Upper lobe of right lung (tissue), 1 donor: ENCODE measurements at places on chromosomes 16 and 17. TPM values are rescaled to one million over a fixed set of nuclear protein-coding genes. Genes with fewer than 3 reads are reported as not detected.

The TSNAXIP1 gene
- 0.55 TPM for total RNA-seq

The SRL gene
- 0.64 TPM for total RNA-seq

The MT4 gene
- total RNA-seq: not detected

The ABCA6 gene
- total RNA-seq: 36.3 TPM

The RASD1 gene
- total RNA-seq: 39.2 TPM

The TRPV3 gene
- total RNA-seq: 0.26 TPM

The JUP gene
- 109 TPM for total RNA-seq

- no peaks in the 10 kb centered on the region for H3K27me3 ChIP-seq
- H3K36me3 ChIP-seq: no peaks in the 10 kb centered on the region
- H3K27ac ChIP-seq: peak overlapping the region; percentile 82
- H3K4me1 ChIP-seq: peaks cover 7% of the 10 kb centered on the region
- no peak for DNase-seq
These were observed 525 bp downstream of the JPT1 start for GRCh38 chr17:75153780-75154194.

DNA sequence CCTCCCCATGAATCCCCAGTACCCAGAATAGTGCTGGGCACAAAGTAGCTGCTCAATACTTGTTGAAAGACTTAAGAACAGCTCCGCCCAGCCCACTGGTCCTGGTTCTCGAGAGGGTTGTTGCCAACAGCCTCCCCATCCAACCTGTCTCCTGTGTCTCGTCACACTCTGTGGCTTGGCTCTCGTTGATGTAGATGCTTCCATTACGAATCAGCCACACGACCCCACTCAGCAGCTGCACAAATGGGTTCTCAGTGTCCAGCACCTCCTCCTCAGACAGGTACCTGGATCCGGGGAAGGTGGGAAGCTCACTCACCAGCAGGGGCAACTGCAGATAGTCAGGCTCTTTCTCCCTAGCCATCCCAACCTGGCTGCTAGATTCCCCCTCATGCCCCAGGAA is 2.1 kb downstream of the NAGPA start:
- peaks cover 13% of the 10 kb centered on the region for H3K4me1 ChIP-seq
- H3K36me3 ChIP-seq: no peaks in the 10 kb centered on the region
- DNase-seq: no peak
- no peak overlapping the region for H3K4me3 ChIP-seq
- no peaks in the 10 kb centered on the region for H3K27me3 ChIP-seq
- H3K27ac ChIP-seq: no peak overlapping the region

DNA sequence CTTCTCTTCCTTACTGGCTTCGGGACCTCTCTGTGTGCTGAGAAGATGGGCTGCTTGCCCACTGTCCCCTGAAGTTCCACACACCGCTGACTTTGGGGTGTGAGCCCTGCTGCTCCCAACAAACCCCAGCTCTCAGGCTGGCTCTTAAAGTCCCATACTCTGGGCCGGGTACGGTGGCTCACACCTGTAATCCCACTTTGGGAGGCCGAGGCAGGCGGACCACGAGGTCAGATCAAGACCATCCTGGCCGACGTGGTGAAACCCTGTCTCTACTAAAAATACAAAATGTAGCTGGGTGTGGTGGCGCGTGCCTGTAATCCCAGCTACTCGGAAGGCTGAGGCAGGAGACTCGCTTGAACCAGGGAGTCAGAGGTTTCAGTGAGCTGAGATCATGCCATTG is 17.2 kb downstream of the CD7 start:
- H3K4me1 ChIP-seq: peaks cover 35% of the 10 kb centered on the region
- no peaks in the 10 kb centered on the region for H3K27me3 ChIP-seq
- H3K36me3 ChIP-seq: no peaks in the 10 kb centered on the region
- DNase-seq: no peak
- no peak overlapping the region for H3K4me3 ChIP-seq

DNA sequence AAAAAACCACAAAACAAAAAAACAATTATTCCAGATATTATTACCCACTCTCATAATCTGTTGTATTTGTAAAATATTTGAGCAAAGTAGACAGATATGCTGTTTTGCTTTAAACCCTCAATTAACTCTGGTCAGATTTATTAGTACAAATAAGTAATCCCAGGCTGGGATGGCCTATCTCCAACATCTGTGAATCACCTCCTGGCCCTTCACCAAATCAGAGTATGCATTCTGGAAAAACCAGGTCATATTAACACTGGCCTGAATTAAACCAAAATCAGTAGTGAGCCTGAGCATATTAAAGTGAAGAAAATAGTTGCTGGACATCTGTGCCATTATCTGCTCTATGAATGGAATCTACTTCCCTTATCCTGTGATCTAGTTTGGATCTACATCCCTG is 41.0 kb downstream of the STAT3 start:
- H3K27me3 ChIP-seq: no peaks in the 10 kb centered on the region
- H3K36me3 ChIP-seq: peaks cover 56% of the 10 kb centered on the region
- H3K4me3 ChIP-seq: no peak overlapping the region
- H3K4me1 ChIP-seq: peaks cover 36% of the 10 kb centered on the region

- no peaks in the 10 kb centered on the region for H3K27me3 ChIP-seq
- DNase-seq: peak; percentile 46
- H3K27ac ChIP-seq: no peak overlapping the region
These were observed 7.3 kb upstream of the KCTD5 start for GRCh38 chr16:2675021-2675420.

DNA sequence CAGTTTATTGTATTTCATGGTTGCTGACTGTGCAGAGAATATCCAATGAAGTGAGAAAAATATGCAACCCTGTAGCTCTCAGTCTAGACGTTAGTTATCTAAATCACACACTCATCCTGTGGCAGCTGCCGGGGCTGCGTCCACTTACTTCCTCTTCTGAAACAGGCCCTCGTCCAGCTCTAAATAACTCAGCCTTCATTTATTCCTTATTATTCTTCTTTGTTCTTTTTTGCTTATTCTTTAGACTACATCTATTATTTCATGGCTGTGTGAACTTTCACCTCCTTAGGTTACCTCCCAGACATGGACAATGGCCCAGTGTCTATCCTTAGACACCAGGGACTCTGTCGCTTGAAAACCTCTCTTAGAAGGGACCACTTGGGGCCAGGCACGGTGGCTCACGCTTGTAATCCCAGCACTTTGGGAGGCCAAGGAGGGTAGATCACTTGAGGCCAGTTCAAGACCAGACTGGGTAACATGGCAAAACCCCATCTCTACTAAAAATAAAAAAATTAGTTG is 3.4 kb upstream of the THUMPD1 start:
- no peaks in the 10 kb centered on the region for H3K36me3 ChIP-seq
- peaks cover 14% of the 10 kb centered on the region for H3K4me1 ChIP-seq
- no peak overlapping the region for H3K27ac ChIP-seq
- no peaks in the 10 kb centered on the region for H3K27me3 ChIP-seq
- no peak overlapping the region for H3K4me3 ChIP-seq

GRCh38 chr17:49739641-49740271 is 24.2 kb downstream of the FAM117A start:
- peak; percentile 85 for DNase-seq
- H3K4me1 ChIP-seq: peaks cover 46% of the 10 kb centered on the region
- peak overlapping the region; percentile 72 for H3K27ac ChIP-seq

- DNase-seq: no peak
- no peak overlapping the region for H3K27ac ChIP-seq
- H3K4me1 ChIP-seq: no peaks in the 10 kb centered on the region
- no peaks in the 10 kb centered on the region for H3K27me3 ChIP-seq
These were observed 68.6 kb downstream of the ZZEF1 start for GRCh38 chr17:4073983-4074830.

GRCh38 chr17:3034578-3034920 is 28.9 kb downstream of the OR1D5 start:
- H3K27ac ChIP-seq: no peak overlapping the region
- H3K27me3 ChIP-seq: peaks cover 14% of the 10 kb centered on the region
- H3K4me1 ChIP-seq: no peaks in the 10 kb centered on the region
- peak; percentile 57 for DNase-seq
- H3K4me3 ChIP-seq: no peak overlapping the region

GRCh38 chr17:80027043-80027435 is 8.6 kb downstream of the TBC1D16 start:
- H3K27ac ChIP-seq: no peak overlapping the region
- H3K4me3 ChIP-seq: no peak overlapping the region
- H3K36me3 ChIP-seq: no peaks in the 10 kb centered on the region
- peaks cover 32% of the 10 kb centered on the region for H3K4me1 ChIP-seq
- DNase-seq: no peak

DNA sequence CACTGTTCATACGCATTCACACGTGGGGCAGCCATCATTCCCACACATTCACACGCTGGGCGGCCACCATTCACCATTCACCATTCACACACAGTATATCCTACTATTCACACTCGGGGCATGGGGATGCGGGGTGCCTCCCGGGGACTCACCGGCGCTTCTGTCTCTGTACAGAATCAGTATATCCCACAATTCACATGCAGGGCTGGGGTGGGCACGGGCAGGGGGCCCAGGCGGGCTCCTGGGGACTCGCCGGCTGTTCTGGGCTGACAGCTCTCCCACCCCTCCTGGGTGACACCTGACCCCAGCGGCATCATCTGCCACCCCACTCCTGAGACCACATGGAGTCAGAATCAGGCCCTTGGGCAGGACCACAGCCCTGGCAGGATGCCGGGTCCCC is 9.6 kb downstream of the NME3 start:
- H3K36me3 ChIP-seq: peaks cover 69% of the 10 kb centered on the region
- H3K27ac ChIP-seq: no peak overlapping the region

GRCh38 chr16:278863-279366 is 1.5 kb upstream of the ARHGDIG start:
- H3K4me1 ChIP-seq: peaks cover 9% of the 10 kb centered on the region
- H3K27me3 ChIP-seq: peaks cover 41% of the 10 kb centered on the region
- H3K4me3 ChIP-seq: no peak overlapping the region
- no peak for DNase-seq
- no peaks in the 10 kb centered on the region for H3K36me3 ChIP-seq

- DNase-seq: no peak
- H3K4me3 ChIP-seq: peak overlapping the region; percentile 99
- no peaks in the 10 kb centered on the region for H3K27me3 ChIP-seq
- peaks cover 11% of the 10 kb centered on the region for H3K36me3 ChIP-seq
These were observed 18.6 kb downstream of the PRCD start for GRCh38 chr17:76558198-76559095.

DNA sequence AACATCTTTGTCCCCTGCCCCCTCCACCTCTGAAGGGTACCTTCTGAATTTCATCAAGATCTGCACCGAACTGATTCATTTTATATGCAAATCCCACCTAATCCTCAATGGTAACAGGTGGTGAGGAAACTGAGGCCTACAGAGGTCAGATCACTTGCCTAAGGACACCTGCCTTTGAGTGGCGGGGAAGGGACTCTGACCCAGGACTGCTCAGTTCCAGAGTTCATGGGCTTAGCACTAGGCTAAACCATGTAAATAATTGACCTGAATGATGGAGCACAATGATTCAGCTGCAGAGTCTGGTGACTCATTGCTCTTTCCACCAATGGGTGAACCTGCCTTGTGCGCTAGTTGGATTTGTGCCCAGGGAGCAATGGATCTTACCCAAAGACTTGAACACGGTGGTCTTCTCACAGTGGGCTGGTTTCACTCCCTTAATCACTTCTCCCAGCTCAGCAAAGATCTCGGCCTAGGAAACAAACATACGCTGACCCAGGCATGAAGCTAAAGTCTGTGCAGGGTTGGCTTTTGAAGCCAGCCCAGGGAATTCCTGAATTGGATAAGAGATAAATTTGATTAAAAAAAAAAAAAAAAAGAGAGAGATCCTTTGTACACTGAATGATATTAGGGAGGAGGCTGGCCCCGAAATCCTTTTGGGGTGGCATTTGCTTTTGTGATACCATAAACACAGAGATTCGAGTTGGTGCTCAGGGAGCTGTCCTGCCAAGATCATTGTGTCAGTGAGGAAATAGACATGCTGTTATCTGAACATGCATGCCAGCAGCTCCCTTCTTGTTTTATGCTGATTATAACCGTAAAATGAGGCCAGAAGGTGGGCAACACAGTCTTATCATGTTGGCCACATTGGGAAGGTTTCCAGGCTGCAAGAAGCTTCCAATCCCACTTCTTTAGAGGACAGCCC is 17.0 kb downstream of the CRYM start:
- no peaks in the 10 kb centered on the region for H3K36me3 ChIP-seq
- H3K4me1 ChIP-seq: no peaks in the 10 kb centered on the region
- no peak overlapping the region for H3K4me3 ChIP-seq
- H3K27ac ChIP-seq: no peak overlapping the region
- no peaks in the 10 kb centered on the region for H3K27me3 ChIP-seq
- DNase-seq: no peak

DNA sequence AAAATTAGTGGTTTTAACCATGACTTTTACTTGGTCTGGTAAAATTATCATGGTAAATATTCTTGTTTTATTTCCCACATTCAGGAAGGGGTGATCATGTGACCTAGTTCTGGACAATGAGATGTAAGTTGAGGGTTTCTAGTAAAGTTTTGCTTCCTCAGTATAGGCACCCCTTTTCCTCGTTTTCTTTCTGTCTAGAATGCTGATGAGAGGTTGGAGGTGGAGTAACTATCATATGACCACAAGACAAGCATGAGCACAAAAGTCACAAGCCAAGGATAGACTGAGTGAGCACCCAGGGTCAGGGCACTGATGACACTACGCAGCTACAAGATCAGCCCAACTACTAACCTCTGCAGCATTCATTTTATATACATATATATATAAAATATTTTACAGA is 53.9 kb downstream of the MYO1D start:
- no peak overlapping the region for H3K27ac ChIP-seq
- no peak for DNase-seq
- H3K27me3 ChIP-seq: no peaks in the 10 kb centered on the region
- H3K4me3 ChIP-seq: peak overlapping the region; percentile 39
- H3K4me1 ChIP-seq: peaks cover 9% of the 10 kb centered on the region
- H3K36me3 ChIP-seq: no peaks in the 10 kb centered on the region

- H3K36me3 ChIP-seq: no peaks in the 10 kb centered on the region
- no peak overlapping the region for H3K27ac ChIP-seq
- no peak overlapping the region for H3K4me3 ChIP-seq
These were observed 1074.7 kb downstream of the CDH11 start for GRCh38 chr16:64047207-64047606.

- H3K4me3 ChIP-seq: peak within 1 kb of the TSS; percentile 100
- no peaks in the 10 kb centered on the region for H3K27me3 ChIP-seq
- no peaks in the 10 kb centered on the region for H3K36me3 ChIP-seq
- peak; percentile 99 for DNase-seq
These were observed at the start of gene WDR59 for GRCh38 chr16:74984529-74985296. WDR59 (minus strand) TSS chr16:74985123; CDS start chr16:74985017, 106 bp downstream.

GRCh38 chr17:34763728-34764665 is 184.6 kb downstream of the TMEM132E start:
- H3K4me1 ChIP-seq: no peaks in the 10 kb centered on the region
- H3K27ac ChIP-seq: no peak overlapping the region
- no peaks in the 10 kb centered on the region for H3K27me3 ChIP-seq
- no peak overlapping the region for H3K4me3 ChIP-seq
- no peaks in the 10 kb centered on the region for H3K36me3 ChIP-seq

GRCh38 chr16:3019594-3020246 is 448 bp upstream of the TNFRSF12A start:
- H3K4me1 ChIP-seq: peaks cover 45% of the 10 kb centered on the region
- H3K4me3 ChIP-seq: peak overlapping the region; percentile 68
- DNase-seq: no peak
- H3K27me3 ChIP-seq: peaks cover 12% of the 10 kb centered on the region
- no peak overlapping the region for H3K27ac ChIP-seq
